ENCODE measurements at places on chromosomes 13 and 19.
A peak's percentile ranks its signal among the peaks of the same experiment; 100 is the strongest.

DNA sequence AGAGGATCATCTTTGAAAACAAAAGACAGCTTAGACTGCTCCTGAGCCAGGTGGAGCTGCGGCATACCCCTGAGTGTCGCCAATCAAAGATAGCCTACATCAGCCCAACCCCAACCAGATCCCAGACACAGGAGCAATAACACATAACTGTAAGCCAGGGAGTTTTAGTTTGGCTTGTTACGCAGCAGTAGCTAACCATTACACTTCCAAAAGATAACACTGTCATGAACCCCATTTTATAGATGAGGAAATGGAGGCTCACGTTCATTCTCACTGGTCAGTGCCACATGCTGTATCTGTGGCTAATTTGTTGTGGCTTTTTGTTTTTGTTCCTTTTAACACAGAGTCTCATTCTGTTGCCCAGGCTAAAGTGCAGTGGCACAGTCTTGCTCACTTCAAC, 47.3 kb downstream of the TINCR start:
- no peak for DNase-seq

DNA sequence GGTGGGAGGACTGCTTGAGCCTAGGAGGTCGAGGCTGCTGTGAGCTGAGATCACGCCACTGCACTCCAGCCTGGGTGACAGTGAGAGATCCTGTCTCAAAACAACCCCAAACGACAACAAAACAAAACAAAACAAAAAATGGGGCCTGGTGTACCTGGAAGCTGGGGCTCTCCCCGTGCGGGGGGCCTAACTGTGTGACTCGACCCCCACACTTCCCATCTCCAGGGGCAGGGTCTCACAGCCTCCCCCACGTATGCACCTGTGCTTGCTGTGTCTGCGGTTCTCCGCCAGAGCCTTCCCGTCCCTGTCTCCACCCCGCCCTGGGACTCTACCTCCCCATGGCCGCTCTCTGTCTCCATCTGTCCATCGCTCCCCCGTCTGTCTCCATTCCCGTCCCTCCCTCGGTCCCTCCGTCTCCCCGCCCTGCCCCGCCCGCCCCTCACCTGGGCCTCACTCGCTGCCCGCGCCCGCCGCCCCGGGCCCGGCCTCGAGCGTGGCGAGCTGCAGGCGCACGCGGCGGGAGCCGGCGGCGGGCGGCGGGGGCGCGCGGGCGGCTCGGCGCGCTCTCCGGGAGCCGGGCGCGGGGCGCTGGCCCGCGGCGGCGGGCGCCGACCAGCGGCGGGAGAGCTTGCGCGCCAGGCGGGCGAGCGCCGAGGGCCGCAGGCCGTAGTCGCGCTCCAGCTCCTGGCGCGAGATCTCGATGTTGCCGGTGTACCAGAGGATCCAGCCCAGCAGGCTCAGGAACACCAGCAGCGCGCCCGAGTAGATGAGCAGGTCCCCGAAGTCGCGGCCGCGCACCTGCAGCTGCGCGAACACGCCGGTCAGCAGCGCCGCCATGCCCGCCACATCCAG, 587 bp downstream of the TMEM238 start:
- DNase-seq: no peak

GRCh38 chr13:111508902-111509509, 188.6 kb downstream of the TEX29 start:
- DNase-seq: no peak

DNA sequence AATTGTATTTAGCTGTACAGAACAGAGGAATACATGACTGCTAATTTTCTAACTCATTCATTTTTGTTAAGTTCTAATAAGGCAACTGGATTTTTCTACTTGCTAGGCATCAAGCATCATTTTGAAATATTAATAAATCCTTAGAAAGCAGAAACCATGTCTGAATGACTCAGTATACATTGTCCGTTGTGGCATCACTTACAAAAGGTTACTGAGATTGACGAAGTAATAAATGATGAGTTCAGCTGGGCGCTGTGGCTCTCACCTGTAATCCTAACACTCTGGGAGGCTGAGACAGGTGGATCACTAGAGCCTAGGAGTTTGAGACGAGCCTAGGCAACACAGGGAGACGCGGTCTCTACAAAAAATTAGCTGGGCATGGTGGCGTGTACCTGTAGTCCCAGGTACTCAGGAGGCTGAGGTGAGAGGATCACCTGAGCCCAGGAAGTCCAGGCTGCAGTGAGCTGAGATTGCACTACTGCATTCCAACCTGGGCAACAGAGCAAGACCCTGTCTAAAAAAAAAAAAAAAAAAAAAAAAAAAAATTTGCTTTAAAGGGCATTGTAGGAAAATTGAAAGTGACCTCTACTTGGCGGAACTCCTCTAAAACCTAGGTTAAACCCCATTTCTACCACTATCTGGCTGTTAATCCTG, 36.6 kb downstream of the LHFPL6 start:
- DNase-seq: no peak

GRCh38 chr13:30464496-30465342, 1.0 kb downstream of the HMGB1 start:
- peak; percentile 78 for DNase-seq

DNA sequence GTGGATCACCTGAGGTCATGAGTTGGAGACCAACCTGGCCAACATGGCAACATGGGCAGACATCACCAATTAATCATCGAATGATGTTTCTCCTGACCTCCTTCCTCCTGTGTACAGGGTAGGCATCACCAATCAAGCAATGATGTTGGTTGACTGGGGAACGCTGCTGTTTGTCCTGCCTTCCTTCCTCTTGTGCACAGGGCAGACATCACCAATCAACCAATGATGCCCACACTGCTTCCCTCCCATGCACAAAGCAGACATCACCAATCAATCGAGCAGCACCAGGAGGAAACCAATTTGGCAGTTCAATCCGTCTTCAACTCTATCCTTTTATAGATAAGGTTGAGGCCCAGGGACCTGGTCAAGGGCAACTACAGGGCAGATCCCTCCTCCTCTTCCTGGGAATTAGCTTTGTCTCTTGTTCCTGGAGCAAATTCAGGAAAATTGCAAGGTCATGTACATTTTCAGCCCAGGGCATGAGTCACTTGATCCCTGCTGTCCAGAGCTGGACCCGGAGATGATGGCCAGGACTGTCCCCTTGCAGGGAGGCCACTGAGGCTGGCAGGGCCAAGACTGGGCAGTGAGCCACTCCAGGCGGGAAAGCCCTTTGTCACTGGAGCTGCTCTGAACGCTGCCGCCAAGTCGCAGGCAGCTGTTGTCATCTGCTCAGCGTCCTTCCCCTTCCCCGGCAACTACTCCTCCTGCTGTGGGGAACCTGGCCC, 5.3 kb upstream of the CSNK1G2 start:
- no peak for DNase-seq

DNA sequence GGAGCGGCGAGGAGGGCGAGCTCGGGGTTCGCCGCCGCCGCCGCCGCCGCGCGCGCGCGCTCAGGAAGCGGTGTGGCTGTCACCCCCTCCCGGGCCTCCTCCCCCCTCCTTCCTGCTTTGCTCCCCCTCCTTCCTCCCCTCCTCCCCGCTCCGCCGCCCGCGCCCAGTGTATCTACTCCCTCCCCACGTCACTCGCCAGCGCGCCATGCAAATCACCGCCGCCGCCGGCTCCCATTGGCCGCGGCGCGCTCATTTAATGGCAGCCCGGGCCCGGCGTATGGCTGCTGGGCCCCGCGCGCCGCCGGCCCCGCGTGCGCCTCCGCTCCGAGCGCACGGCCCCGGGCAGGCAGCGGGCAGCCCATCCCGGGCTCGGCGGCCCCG, 335 bp upstream of the SOX1 start:
- DNase-seq: peak; percentile 59

DNA sequence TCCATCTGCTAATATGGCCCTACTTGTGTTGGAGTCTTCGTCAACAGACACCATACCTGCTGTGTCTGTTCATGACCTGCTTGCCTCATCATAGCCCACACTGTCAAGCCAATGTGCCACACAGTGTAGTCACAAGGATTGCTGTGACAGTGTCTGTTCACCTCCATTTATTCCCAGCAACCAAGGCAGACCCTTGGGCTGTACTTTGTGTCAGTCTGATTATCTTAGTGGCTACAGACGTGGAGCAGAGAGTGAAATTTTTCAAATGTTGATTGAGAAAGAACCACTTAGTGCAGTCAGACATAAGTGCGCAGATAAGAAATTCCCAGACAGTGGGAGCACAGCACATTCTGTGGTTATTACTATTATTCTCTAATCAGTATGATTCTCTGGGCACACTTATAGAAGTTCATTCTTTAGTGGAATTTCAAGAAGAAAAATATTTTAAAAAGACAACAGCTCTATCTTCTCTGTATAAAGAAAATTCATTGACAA, 184.6 kb downstream of the GPC6 start:
- no peak for DNase-seq
